Iris pigment epithelial cell (primary cell): ENCODE measurements at places on chromosomes 7 and 10.

DNA sequence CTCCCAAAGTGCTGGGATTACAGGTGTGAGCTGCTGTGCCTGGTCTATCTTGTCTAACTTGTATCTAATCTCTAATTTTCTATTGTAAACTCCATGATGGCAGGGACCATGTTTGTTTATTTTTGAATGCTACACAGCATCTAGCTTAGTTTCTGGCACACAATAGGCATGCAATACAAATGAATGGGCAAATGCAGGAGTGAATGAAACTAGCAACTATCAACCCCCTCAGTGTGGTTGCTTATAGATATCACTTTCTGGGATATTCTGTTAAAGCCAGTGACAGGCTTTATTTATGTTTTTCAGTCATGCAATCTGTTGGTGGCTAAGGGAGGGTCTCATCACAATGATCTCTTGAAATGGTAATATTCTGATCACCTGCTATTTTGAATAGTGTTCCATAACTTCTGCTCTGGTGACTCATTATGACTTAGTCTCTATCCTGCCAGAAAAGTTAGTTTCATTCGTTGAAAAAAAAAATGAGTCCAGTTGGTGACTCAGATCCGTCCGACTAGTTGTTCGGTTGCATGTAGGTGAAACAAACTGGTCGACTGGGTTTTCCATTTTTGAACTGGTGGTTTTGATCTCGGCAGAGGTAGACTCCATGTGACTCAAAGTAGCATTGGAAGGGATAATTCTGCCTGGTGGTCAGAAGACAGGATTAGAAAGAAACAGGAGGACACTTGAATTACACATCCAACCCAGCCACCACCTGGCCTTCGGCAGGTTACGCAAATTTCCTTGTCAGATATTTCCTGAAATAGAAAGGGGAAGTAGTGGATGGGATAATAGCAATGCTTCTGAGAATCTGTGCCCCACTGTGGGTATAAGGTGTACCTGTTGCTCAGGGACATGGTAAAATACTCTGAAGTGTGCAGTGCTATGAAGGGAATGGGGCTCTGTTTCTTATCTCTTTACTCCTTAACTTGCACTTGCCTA, 76.8 kb downstream of the GATA3 start:
- DNase-seq = peak; percentile 46

DNA sequence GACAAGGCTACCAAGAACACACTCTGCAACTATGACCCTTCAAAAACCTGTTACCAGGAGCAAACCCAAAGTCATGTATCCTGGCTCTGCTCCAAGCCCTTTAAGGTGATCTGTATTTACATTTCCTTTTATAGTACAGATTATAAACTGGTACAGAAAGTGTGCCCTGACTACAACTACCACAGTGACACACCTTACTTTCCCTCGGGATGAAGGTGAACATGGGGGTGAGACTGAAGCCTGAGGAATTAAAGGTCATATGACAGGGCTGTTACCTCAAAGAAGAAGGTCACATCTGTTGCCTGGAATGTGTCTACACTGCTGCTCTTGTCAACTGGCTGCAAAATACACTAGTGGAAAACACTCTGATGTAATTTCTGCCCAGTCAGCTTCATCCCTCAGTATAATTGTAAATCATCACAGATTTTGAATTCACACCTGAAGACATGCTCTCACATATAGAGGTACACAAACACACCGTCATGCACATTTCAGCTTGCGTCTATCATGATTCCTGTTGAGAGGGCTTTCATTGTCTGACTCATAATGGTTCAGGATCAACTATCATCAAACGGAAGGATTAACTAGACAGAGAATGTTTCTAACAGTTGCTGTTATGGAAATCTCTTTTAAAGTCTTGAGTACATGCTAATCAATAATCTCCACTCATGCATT, 318.3 kb downstream of the NXPH1 start:
- DNase-seq = no peak

GRCh38 chr10:27470885-27471284, 33.2 kb upstream of the RAB18 start:
- no peak for DNase-seq

DNA sequence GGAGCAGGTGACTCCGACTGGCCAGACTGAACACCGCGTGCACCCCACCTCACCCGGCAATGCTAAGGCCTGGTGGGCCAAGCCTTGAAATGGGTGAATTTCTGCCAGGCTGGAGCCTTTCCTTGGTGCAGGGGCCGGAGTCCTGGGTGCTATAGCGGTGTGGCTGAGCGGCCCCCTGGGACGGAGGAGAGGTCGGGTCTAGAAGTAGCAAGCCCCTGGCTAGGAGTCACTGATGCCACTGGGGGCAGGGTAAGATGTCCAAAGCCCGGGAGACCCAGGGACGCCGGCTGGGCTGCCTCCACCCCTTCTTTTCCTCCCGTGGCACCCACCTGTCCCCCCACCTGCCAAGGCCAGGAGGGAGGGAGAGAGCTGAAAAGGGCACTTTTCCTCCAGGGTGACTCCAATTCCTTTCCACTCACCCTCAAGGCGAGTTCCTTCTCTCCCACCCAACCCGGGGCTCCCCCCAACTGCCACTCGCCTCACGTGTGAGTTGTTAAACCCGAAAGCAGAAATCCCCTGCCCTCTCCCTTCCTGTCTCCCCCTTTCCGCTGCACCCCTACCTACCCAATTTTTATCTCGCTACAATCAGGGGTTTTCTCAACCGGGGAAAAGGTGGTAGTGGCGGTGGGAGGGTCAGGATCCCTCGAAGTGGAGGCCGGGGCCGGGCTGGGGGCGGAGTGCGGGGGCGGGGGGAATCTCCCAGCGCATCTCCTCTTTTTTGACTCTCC, 6.0 kb upstream of the GATA3 start:
- DNase-seq = no peak
